Spleen (tissue), 13 donors: ENCODE measurements at places on chromosomes 7 and 10. TPM values are rescaled to one million over a fixed set of nuclear protein-coding genes. Genes with fewer than 3 reads are reported as not detected.

- no peak overlapping the region for H3K27ac ChIP-seq
- peaks cover 100% of the 10 kb centered on the region for H3K36me3 ChIP-seq
- no peak for DNase-seq
Measured at GRCh38 chr10:48896756-48897440, 42.7 kb downstream of the LRRC18 start.

DNA sequence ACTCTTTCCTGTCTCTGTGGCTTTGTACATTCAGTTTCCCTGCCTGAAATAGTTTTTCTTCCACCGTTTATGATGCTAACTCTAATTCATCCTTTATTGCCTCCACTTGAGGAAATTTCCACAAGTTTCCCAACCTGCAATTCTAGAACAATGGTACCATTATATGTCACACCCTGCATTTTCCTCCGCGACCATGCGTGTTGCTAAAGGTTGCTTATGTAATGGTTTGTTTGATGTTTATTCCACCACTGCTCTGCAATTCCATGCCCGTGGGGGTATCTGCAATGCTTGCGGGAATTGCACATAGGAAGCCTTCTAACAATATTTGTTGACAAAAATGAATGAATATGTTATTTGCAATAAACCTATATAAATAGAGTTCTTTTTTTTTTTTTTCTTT lies 69.5 kb upstream of the ST8SIA6 start:
- no peak overlapping the region for H3K4me3 ChIP-seq
- no peaks in the 10 kb centered on the region for H3K27me3 ChIP-seq
- H3K36me3 ChIP-seq: no peaks in the 10 kb centered on the region
- no peaks in the 10 kb centered on the region for H3K4me1 ChIP-seq
- no peak overlapping the region for H3K27ac ChIP-seq

GRCh38 chr10:86671985-86672710 lies 3.8 kb downstream of the LDB3 start:
- H3K4me1 ChIP-seq: no peaks in the 10 kb centered on the region
- no peak overlapping the region for H3K27ac ChIP-seq
- no peaks in the 10 kb centered on the region for H3K27me3 ChIP-seq
- DNase-seq: no peak

PRLHR gene
- total RNA-seq: not detected

ADAMTS14 gene
- total RNA-seq: 0.28 TPM
